Stimulated activated CD4-positive, alpha-beta T cell treated with anti-CD3 and anti-CD28 coated beads, TNF-alpha, amount 100 ng/mL, for 24 hours (primary cell): ENCODE measurements at places on chromosomes 7 and 10.
A peak's percentile ranks its signal among the peaks of the same experiment; 100 is the strongest.

GRCh38 chr7:19713676-19714075, 4.8 kb upstream of the POLR1F start:
- DNase-seq: peak; percentile 4

- no peak for DNase-seq
Observed at GRCh38 chr10:127145173-127145572, 51.2 kb downstream of the INSYN2A start.

- no peak for DNase-seq
Observed at GRCh38 chr10:67785098-67785497, 52.9 kb downstream of the DNAJC12 start.

DNA sequence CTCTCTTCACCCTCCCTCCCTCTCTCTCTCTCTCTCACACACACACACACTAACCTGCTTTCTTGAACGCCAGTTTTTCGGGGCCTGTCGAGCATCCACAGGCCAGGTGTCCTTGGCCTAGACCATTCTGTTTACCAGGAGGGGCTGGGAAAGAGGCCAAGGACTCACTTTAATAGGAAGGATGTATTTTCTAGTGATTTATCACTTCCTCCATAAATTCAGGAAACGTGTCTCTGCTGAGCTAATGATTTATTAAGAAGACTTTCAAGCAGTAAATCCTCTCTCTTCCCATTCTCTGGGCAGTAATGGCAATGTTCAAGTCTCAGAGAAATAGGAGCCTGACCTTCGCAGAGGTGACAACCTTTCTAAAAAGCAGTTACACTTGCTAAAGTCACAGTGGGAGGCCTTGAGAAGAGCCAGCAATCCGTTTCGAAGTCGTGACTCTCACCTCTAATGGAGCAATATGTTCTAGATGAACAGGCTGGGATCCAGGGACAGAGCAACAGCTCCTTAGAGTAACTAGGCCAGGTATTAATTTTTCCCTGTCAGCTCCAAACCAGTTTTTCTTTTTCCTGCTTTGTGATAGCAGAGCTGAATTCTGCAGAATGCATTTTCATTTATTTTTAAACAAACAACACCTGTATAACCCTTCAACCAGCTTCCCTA, 1357.5 kb upstream of the SORCS1 start:
- no peak for DNase-seq
